Pancreas (tissue), 10 donors: ENCODE measurements at places on chromosomes 13 and 19. TPM values are rescaled to one million over a fixed set of nuclear protein-coding genes. Genes with fewer than 3 reads are reported as not detected.

- peak within 1 kb of the TSS; percentile 76 for H3K4me3 ChIP-seq
- H3K36me3 ChIP-seq, result no peaks in the 10 kb centered on the region
- H3K27me3 ChIP-seq, result no peaks in the 10 kb centered on the region
- peak within 1 kb of the TSS; percentile 100 for H3K27ac ChIP-seq
- peak; percentile 97 for DNase-seq
These were observed at the start of gene PPP1R15A for GRCh38 chr19:48872182-48872883. PPP1R15A (plus strand) TSS chr19:48872421; CDS start chr19:48873234, 813 bp downstream.

- DNase-seq, result no peak
- H3K27ac ChIP-seq, result no peak overlapping the region
These were observed 248.0 kb downstream of the KCTD12 start for GRCh38 chr13:76638181-76638580.

DNA sequence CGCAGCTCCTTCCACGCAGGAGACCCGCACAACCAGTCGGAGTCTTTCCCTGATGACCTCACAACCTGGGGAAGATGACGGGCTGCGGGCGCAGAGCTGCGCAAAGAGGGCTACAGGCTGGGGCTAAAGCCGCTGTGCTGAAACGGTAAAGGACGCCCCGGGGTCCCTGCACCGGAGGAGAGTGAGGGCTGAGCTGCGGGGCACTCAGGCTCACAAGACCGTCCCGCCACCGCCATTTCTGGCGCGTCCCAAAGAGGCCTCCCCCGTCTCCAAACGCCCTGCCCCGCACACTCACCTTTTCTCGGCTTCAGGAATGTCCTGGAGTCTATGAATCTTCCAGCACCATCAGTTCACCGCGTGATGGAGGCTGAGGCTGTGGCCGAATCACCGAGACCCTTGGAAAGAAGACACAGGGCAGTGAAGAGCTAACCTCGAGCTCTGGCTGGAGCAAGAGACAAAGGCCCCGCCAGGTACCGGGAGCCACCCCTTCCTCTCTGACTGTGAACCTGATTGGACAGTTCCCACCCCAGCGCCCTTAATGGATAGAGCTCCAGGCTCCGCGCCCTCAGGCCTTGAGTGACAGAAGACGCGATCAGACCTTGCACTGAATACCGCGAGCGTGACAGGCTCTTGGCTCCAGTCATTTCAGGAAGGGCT is 41.8 kb upstream of the ZNF429 start:
- H3K36me3 ChIP-seq, result no peaks in the 10 kb centered on the region
- H3K4me1 ChIP-seq, result no peaks in the 10 kb centered on the region
- H3K4me3 ChIP-seq, result peak overlapping the region; percentile 59

- no peaks in the 10 kb centered on the region for H3K36me3 ChIP-seq
- no peak overlapping the region for H3K27ac ChIP-seq
- no peaks in the 10 kb centered on the region for H3K27me3 ChIP-seq
- no peak overlapping the region for H3K4me3 ChIP-seq
These were observed 36.0 kb downstream of the SPTBN4 start for GRCh38 chr19:40502647-40503319.

GRCh38 chr19:6530386-6531162 is at the start of gene TNFSF9:
TNFSF9 (plus strand) TSS chr19:6531026; CDS start chr19:6531037, 11 bp downstream.
- peak; percentile 92 for DNase-seq
- H3K27ac ChIP-seq, result no peak within 1 kb of the TSS
- H3K27me3 ChIP-seq, result no peaks in the 10 kb centered on the region
- H3K4me1 ChIP-seq, result no peaks in the 10 kb centered on the region
- no peaks in the 10 kb centered on the region for H3K36me3 ChIP-seq

The CYP2A6 gene
- total RNA-seq, result not detected
